ENCODE measurements at places on chromosomes 1 and 21.

GRCh38 chr1:47527653-47528272 is 89.9 kb downstream of the FOXD2 start:
- DNase-seq, result no peak

- DNase-seq, result peak; percentile 96
Observed at GRCh38 chr1:19448491-19449439, 36.6 kb downstream of the CAPZB start.

DNA sequence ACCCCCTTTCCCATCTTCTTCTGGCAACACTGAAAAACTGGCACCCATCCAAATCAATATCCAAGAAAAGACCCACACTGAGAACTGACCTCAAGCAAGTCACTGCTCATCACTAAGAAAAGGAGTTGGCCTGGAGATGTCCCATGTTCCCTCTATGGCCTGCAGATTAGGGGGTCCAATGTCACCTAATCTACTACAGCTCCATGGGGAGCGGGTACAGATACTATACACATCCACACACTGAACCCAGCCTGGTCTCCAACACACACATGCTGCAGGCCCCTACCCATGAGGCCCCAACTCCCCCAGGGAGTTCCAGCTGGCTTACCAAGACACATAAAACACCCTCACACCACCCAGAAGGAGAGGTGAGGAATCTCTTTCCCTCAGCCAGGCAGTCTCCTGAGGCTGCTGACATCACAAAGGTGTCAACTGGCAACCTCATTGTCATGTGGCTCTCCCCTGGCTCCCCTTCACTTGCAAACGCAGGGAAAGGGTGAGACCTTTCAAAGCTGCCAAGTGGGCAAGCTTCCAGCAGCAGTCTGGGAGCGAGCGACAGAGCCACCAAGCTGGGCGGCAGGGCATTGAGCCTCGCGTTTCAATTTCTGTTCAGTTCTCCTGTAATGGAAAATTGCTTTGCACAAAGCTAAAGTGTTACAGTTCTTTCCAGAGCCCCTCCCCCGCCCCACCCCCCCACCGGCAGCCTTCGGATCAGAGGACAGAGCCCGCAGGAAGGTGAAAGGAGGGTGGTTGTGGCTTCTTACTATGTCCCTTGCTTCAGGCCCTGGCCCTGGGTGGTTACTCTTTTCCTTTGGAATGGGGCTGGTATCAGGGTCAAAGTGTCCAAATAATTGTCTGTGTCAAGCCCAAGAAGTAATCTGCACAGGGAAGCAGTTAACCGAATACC is at the start of gene LRRC52:
Gene LRRC52 (plus strand): TSS at position 469 of the 907 bp plus-strand sequence. CDS start 297 bp downstream, at position 766.
- DNase-seq, result no peak

GRCh38 chr1:31418626-31419323 is 5.8 kb downstream of the SERINC2 start:
- DNase-seq, result no peak

GRCh38 chr1:206066479-206067171 is 13.7 kb downstream of the RHEX start:
- DNase-seq, result no peak

- no peak for DNase-seq
Observed at GRCh38 chr1:183719289-183719688, 66.2 kb upstream of the APOBEC4 start.

GRCh38 chr1:39230261-39231190 is 26.0 kb downstream of the MACF1 start:
- DNase-seq, result no peak

All from fibroblast of the aortic adventitia (primary cell).